Adrenal gland (tissue), 19 donors: ENCODE measurements at places on chromosomes 1 and 21.

- no peak for DNase-seq
- peaks cover 4% of the 10 kb centered on the region for H3K4me1 ChIP-seq
- H3K27me3 ChIP-seq, result no peaks in the 10 kb centered on the region
- H3K36me3 ChIP-seq, result no peaks in the 10 kb centered on the region
- H3K4me3 ChIP-seq, result no peak overlapping the region
Measured at GRCh38 chr1:50975436-50975835, 5.4 kb downstream of the CDKN2C start.

DNA sequence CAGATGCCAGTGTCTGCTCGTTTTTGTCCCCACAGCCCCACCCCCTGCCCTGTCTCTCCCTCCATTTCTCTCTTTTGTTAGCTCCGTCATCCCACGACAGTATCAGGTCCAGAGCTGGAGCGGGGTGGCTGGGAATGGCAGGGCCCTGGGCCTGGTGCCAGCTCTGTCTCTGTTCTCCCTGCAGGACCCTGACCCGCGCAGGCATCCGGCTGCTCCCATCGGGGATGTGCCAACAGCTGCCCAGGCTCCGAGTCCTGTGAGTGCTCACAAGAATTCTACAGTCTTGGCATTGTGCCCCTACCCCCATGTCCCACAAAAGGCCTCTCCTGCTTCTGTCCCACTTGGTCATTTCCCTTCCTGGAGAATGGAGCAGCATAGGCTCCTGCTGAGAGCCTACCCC is 37.4 kb downstream of the UBE2T start:
- no peak overlapping the region for H3K4me3 ChIP-seq
- H3K36me3 ChIP-seq, result no peaks in the 10 kb centered on the region
- H3K27me3 ChIP-seq, result no peaks in the 10 kb centered on the region
- DNase-seq, result no peak

DNA sequence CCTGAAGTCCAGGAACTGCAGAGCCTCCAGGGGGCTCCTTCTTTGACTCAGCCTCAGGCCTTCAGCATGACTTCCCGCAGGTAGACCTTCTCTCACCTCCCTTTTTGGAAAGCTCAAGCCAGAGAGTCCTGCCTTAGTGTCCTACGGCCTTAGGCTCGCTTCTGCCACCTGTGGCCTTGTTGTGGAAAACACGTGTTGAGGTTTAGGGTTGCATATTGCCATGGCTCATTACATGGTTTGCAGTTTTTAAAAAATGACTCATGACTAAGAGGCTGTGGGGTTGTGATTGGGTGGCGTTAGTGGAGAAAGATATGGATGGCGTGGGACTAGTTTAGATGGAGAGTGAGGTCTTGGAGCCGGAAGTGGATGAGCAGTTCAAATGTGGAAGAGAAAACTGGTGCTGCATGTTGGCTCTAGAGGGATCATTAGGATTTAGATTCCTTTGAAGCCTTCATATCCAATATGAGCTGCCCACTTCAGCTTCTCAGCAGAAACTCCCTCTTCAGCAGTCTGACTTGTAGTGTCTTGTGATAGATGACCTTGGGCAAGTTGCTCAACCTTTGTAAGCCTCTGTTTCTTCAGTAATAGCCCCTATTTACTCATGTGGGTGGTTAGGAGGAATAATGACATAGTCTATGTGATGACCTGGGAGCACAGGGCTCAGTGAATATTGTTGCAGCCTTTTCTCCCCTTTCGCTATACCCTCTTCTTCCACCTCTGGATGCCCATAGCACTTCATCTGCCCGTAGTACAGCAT is 6.5 kb upstream of the FGGY start:
- H3K27ac ChIP-seq, result peak overlapping the region; percentile 85
- peaks cover 7% of the 10 kb centered on the region for H3K4me1 ChIP-seq
- no peak overlapping the region for H3K4me3 ChIP-seq
- H3K27me3 ChIP-seq, result no peaks in the 10 kb centered on the region
- no peaks in the 10 kb centered on the region for H3K36me3 ChIP-seq
- DNase-seq, result no peak

DNA sequence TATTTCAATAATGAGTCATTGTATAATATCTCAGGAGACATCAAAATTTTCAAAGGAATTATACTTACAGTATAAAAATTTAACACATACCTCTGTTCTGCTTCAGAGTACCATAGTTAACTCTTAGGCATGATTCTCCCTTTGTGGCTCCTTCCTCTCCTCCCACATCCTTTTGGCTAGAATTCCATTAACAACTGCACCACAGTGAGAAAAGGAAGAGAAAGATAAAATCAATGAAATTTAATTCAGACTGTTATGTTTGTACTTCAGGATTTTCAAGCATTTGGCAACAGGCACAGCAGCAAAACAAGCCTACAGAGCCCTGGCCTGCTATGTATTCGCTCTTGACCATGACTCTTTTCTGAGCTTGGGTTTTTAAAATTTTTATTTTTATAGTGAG is 57.2 kb upstream of the SGIP1 start:
- peaks cover 7% of the 10 kb centered on the region for H3K27me3 ChIP-seq
- no peaks in the 10 kb centered on the region for H3K36me3 ChIP-seq
- no peaks in the 10 kb centered on the region for H3K4me1 ChIP-seq

GRCh38 chr1:59947047-59947938 is 20.7 kb upstream of the CYP2J2 start:
- no peaks in the 10 kb centered on the region for H3K27me3 ChIP-seq
- no peak overlapping the region for H3K27ac ChIP-seq
- H3K4me1 ChIP-seq, result no peaks in the 10 kb centered on the region
- no peaks in the 10 kb centered on the region for H3K36me3 ChIP-seq

- no peak for DNase-seq
- H3K4me3 ChIP-seq, result no peak overlapping the region
- H3K27ac ChIP-seq, result no peak overlapping the region
- H3K4me1 ChIP-seq, result peaks cover 2% of the 10 kb centered on the region
- no peaks in the 10 kb centered on the region for H3K36me3 ChIP-seq
- H3K27me3 ChIP-seq, result no peaks in the 10 kb centered on the region
Measured at GRCh38 chr1:41158147-41158875, 83.8 kb downstream of the SCMH1 start.

DNA sequence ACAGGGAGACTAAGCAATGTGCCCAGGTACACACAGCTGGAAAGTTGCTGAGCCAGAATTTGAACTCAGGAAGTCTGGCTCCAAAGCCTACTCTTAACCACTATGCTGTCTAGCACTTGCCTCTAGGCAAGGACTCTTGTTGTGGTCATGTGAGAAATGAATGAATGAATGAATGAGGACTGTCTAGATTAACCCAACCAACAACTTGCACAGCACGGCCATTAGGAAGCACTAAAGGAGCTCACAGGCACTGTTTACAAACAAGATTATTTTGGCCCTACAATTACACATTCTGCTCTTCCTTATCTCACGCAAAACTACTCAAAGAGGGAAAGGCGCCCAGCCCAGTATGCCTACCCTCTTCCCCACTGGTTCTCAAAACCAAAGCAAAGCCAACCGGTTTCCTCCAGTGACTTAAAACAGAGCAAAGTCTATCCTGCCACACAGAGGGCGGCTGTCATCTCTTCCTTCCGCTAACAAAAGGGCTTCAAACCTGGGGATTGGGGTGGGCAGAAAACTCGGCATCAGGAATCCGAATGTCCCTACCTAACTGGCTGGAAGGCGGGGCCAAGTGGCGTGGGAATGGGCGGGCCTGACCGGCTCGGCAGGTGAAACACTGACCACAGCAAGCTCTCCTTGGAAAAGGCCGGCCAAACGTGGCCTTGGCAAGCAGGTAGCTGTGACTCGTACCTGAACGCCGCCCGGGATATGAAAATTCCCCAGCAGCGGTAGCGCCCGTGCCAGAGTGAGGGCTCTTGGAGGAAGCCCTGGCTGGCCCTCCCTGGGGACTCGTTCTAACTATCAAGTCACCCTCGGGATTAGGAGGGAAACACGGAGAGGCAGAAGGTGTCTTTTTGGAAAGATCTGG is 948 bp downstream of the STK40 start:
- H3K27ac ChIP-seq, result no peak overlapping the region
- no peaks in the 10 kb centered on the region for H3K27me3 ChIP-seq
- peaks cover 53% of the 10 kb centered on the region for H3K4me1 ChIP-seq
- no peaks in the 10 kb centered on the region for H3K36me3 ChIP-seq

GRCh38 chr1:23099171-23099536 is 69.5 kb downstream of the LUZP1 start:
- peaks cover 39% of the 10 kb centered on the region for H3K4me1 ChIP-seq
- peak overlapping the region; percentile 85 for H3K27ac ChIP-seq
- DNase-seq, result no peak
- H3K27me3 ChIP-seq, result no peaks in the 10 kb centered on the region
- H3K4me3 ChIP-seq, result peak overlapping the region; percentile 15
- peaks cover under 1% of the 10 kb centered on the region for H3K36me3 ChIP-seq

- no peak overlapping the region for H3K27ac ChIP-seq
- H3K36me3 ChIP-seq, result no peaks in the 10 kb centered on the region
- no peaks in the 10 kb centered on the region for H3K4me1 ChIP-seq
- no peak overlapping the region for H3K4me3 ChIP-seq
- no peak for DNase-seq
- no peaks in the 10 kb centered on the region for H3K27me3 ChIP-seq
Measured at GRCh38 chr1:239977416-239977815, 114.3 kb upstream of the FMN2 start.

- H3K36me3 ChIP-seq, result no peaks in the 10 kb centered on the region
- H3K4me1 ChIP-seq, result no peaks in the 10 kb centered on the region
Measured at GRCh38 chr1:119865627-119866026, 30.7 kb downstream of the ADAM30 start.

DNA sequence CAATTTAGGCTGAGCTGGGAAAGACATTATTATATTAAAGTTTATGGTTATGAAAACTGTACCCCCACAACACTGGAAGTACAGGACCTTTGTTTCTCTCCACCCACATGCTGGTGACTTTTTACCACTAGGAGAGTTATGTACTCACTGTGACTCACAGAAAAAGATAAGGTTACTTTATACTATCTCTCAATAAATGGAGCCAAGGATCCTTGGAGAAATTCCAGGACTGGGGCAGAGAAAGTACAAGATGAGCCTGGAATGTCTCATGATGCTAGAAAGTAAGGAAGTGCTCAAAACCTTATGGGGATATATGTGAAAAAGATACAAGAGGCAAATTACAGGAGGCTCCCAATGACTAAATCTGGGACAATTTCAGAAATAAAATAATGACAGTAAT is 63.9 kb upstream of the C1orf105 start:
- H3K27ac ChIP-seq, result no peak overlapping the region

DNA sequence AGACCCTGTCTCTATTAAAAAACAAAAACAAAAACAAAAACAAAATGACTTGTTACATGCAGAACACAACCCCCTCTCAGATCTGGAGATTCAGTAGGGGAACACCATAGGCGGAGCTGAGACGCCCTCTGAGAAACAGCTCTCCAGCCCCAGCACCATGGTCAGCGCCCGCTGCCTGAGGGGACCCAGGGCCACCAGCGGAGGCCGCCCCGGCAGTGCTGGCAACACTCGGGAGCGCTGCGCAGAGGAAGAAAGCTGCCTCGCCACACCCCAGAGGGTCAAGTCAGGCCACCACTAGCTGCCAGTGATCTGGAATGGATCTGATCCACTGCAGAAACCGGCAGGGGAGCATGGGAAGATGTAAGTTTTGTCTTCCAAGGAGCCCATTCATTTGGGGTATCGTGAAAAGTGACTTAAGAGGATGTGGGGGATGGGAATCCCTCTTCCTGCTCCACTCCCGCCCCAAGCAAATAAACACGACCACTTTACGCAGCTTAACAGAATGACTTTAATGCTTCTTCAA is 3.1 kb downstream of the ACTA1 start:
- no peak overlapping the region for H3K4me3 ChIP-seq
- DNase-seq, result peak; percentile 59
- H3K27me3 ChIP-seq, result peaks cover 74% of the 10 kb centered on the region
- peaks cover 18% of the 10 kb centered on the region for H3K4me1 ChIP-seq

DNA sequence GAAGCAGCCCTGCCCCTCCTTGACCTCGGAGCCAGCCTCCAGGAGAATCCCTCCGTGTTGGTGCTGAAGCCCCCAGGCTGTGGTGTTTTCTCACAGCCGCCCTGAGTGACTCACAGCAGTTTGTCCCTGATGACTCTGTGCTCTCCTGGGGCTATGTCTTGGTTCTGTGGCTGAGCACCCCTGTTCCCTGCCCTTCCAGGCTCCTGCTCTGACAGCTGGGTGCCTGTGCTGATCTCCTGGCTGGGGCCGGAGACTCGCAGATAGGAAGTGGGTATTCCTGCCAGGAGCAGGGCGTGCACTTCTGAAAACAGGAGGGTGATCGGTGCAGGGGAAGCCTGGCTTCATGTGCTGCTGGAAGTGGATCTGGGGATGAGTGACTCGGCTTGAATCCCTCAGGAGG is 34.5 kb downstream of the POFUT2 start:
- no peaks in the 10 kb centered on the region for H3K4me1 ChIP-seq
- DNase-seq, result no peak
- no peak overlapping the region for H3K27ac ChIP-seq
- no peak overlapping the region for H3K4me3 ChIP-seq
- no peaks in the 10 kb centered on the region for H3K27me3 ChIP-seq

DNA sequence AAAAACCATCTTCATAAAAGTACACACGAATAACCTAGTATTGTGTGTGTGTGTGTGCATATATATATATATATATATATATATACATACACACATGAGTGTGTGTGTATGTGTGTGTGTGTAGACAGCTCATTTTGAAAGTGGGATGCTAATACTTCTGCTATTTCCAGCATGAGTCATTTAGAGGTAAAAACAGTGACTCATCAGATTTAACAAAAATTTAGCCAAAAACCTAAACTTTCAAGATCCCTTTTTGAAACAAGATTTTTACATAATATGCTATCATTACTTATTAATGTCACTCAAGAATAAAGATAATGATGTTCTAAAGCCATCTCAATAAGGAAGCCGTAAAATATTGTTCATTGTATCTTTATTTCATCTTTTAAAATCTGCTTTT is 35.6 kb upstream of the ADGRL4 start:
- H3K4me3 ChIP-seq, result no peak overlapping the region
- H3K36me3 ChIP-seq, result no peaks in the 10 kb centered on the region
